Pancreas (tissue), 10 donors: ENCODE measurements at places on chromosomes 4 and X. TPM values are rescaled to one million over a fixed set of nuclear protein-coding genes. Genes with fewer than 3 reads are reported as not detected.

ZNF732 gene
- 0.09 TPM for total RNA-seq

- no peak for DNase-seq
Measured at GRCh38 chr4:154441124-154441523, 50.5 kb downstream of the DCHS2 start.

NAP1L2 gene
- 2.8 TPM for total RNA-seq

DNA sequence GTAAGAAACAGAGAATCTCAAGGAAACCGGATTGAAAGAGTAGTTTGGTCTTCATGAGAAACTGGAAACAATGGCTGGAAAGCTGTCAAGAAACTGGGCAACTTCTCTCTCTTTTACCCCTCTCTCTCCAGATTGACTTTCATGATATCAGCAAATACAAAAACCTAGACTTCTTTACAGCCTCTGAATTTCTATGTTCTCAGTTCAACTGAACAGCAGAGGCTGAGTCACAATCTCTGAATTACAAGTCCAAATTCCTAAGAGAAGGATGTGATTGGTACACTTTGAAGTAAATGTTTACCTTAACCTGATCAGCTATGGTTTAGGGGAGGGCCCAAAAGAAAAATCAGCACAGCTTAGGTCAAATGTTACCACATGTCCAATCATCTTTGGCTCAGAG is 974.9 kb downstream of the RPA4 start:
- DNase-seq, result no peak

DNA sequence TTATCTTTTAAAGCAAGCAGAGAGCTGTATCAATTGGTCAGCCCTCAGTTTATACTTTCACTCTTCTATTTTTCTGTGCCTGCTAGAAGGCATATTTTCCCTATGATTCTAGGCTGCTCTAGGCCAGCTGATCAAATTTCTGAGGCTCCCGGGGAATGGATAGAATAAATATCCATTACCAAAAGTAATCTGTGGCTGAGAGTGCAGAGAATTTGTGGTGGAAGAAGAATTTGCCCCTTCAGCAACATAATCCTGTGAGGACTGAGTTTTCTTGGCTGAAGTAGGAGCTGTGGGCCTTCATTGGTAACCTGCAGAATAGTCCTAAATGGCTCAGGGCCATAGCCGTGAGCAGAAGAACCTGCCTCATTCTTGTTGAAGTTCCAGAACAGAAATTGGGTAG is 314.6 kb upstream of the CASK start:
- no peak for DNase-seq

DNA sequence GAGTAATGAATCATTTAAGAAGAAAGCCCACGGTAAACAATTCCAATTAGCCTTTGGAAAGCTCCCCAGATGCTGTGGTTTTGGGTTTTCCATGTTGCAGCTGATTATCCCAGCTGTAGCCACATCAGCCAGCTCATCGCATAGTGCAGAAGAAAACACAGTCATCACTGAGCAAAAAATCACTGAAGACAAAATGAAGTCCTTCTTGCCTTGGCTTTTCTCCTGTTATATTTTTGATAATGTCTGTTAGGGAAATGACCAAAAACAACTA is 193.0 kb upstream of the C1QTNF7 start:
- no peak for DNase-seq

DNA sequence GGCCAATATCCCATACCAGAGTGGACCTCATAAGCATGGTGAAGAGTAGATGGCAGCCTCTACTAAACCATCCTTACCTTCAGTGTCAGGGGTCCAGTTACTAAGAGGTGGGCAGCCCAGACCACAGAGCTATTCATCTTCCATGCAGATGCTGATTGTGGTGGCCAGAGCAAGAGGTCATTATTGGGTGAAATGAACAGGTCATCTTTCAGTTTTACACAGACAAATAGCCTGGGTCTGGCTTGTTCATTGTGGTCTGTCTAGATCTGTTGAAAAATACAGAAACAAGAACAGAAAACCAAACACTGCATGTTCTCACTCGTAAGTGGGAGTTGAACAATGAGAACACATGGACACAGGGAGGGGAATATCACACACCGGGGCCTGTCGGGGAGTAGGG is 71.3 kb downstream of the PAK3 start:
- no peak for DNase-seq

MCUB gene
- 4.9 TPM for total RNA-seq

- DNase-seq, result no peak
Measured at GRCh38 chr4:101806914-101807313, 16.4 kb downstream of the BANK1 start.

DNA sequence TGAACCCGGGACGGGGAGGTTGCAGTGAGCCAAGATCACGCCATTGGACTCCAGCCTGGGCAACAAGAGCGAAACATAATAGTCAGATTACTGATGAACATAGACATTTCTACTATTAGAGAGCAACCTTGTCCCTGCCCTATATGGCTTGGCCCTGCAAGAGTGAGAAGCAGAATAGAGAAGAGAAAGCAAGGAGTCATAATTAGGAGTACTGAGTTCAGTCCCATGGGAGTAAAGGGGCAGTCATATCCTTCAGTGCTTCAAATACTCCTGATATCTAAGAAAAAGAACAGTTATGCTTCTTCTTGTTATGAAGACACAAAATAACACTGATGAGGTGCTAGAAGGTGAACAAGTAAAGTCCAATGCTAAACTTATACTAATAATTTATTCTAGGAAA is 33.8 kb downstream of the CLDN2 start:
- DNase-seq, result no peak
